ENCODE measurements at places on chromosomes 12 and 14.

DNA sequence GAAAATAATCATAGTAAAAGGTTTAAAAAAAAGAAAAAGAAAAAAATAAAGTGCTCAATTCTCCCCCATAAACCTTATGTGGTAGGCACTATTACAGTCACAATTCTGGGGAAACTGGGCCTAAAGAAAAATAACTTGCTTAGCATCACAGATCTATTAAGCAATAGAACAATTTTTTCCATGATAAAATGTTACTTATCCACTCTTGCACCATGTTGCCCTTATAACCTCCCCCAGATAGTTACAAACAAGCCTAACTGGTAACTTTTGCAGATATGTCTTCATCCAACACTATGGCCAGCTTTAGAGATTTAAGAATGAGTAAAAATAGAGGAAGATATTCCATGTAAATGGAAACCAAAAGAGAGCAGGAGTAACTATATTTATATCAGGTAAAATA, 164.8 kb downstream of the DUSP6 start:
- DNase-seq: no peak

GRCh38 chr12:121246893-121247557, 37.1 kb downstream of the P2RX4 start:
- DNase-seq: no peak

DNA sequence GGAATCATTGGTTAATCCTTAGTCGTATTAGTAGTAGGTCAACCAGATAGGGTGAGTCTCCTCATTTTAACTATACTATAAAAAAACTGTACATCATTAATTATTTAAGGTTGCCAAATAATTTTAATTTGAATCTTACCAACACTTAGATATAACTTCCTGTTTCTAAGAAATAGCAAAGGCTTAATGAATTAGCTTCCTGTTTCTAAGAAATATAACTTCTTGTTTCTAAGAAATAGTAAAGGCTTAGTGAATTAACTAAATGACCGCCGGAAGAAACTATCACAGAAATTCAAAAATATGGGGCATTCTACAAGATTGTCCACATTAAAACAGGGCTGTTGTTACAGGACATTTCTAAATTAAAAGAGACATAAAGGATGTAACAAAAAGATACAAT, 392.9 kb upstream of the FOXG1 start:
- DNase-seq: no peak

GRCh38 chr14:49896966-49897365, 4.1 kb downstream of the ARF6 start:
- DNase-seq: no peak

DNA sequence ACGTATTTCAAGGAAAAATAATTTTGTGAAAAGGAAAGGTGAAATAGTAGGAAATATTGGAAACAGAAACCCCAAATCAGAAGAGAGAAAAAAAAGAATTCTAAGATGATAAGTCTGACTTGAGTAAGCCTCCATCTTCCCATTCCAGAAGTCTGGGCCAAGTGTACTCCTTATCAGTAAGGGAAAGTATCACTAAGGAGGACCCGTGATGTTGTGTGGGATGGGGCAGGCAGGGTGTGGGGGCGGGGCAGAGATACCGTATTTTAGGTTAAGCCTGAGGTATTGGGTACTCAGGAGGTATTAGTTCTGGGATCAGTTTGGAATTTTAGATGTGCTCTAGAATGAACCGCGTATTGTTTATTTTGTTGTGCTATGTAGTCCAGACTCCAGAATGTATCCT, 33.8 kb upstream of the PSMA6 start:
- DNase-seq: no peak

DNA sequence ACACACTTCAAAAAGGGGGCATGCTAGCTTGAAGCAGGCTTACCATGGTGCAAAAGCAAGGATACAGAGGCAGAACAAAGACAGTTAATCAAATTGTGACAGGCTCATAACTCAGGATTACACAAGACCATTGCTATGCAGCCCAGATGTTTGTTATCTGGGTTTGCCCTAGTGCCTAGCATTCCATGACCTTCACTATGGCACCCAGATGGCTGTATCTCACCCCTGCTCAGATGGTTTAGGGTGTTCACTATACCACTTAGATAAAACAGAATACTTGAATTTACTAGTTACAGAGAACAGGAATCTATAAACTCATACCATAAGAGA, 56.2 kb downstream of the SDR9C7 start:
- DNase-seq: no peak

GRCh38 chr12:113921430-113921829, 44.7 kb downstream of the RBM19 start:
- no peak for DNase-seq

DNA sequence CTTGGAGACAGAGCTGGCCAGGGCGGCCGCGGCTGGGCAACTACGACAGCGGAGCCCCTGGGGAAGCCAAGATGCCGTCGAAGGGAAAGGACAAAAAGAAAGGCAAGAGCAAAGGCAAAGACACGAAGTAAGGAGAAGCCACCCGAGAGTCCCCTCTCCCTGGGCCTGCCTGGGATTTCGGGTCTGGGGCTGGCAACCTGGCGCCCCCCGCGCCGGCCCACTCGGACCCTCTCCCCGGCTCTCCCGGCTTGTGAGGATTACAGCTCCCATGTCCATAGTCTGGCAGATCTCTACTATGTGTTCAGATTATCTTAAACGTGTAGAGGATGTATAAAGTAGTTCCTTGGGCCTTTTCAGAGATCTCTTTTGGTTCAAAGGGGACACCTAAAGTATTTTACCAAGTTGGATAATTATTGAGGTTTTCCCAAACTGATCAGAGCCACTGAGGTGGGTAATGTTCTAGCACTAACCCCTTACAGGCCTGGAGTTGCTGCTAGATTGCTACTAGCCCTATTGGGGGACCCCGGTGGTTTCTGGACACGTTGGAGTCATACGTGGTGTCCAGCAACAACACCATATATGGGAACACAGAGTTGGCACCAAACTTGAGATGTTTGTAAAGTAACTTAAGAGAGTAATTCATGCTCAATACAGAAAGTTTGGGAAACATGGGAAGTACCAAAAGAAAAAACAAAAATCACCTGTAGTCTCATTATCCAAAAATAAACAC, 424 bp downstream of the BBOF1 start:
- no peak for DNase-seq

GRCh38 chr14:32258336-32258993, 55.4 kb upstream of the RNU6-8 start:
- no peak for DNase-seq

DNA sequence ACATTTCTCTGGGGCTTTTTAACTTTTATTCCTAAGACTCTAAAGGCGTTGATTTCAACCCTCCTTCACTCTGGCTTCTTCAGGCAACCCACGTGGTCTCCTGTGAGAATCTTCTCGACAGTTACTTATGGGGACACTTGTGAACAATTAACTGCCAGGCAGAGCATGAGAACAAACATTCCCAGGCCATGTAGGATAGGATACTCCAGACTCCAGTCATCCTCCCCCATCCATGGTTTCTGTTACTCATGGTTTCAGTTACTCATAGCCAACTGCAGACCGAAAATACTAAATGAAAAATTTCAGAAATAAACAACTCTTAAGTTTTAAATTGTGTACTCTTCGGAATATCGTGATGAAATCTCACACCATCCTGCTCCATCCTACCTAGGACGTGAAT, 19.5 kb downstream of the GPR68 start:
- no peak for DNase-seq

DNA sequence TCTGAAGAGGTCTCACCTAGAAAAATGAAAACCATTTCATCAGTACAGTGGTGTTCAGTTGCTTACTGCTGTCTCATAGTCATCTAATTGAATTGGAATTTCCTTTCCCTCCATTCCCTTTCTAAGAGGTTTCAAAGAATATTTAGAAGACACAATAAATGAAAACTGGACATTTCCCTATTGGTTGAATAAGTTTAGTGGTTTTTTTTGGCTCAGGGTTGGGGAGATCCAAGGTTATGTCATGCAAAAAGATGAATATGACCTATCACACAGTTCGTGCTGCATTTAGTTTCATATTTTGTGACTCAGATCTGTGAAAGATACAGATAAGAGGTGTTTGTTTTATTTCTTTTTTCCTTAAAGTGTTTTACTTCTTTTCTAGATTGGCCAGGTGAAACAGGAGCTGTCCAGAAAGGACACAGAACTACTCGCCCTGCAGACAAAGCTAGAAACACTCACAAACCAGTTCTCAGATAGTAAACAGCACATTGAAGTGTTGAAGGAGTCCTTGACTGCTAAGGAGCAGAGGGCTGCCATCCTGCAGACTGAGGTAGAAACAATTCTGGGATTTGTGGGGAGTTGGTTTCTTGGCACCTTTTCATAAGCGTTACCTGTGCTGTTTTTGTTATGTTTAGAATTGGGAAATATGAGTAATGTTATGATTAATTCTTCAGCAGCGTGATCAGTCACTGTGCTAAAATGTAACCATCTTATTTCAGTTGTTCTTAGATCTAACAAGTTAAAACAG, 124.6 kb downstream of the ERC1 start:
- DNase-seq: no peak

GRCh38 chr12:130673036-130673705, 42.9 kb downstream of the RIMBP2 start:
- no peak for DNase-seq

DNA sequence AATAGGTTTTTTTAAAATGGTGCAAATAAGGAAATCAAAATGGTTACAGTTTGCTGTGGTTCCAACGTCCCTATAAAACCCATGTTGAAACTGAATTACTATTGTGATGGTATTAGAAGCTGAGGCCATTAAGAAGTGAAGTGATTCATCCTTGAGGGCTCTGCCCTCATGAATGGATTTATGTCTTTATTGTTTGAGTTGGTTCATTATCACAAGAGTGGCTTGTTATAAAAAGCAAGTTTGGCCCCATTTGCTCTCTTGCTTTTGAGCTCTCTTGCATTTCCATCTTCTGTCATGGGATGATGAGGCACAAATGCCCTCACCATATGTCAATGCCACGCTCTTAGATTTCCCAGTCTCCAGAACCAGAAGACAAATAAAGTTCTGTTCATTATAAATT, 62.3 kb downstream of the PRKD1 start:
- DNase-seq: no peak

DNA sequence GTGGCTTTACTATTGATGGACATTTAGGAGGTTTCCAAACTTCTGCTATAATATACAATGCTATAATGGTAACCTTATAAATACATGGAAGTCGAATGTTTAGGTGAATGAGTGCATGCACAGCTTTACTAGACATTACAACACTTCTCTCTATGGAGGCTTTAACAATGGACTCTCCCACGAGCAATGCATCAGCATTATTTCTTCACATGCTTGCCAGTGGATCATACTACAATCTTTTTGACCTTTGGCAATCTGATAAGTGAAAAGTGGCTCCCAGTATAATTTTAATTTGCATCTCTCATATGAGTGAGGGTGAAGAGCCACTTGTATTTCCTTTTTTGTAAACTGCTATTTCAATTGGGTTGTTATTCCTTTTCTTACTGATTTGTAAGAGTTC, 18.2 kb downstream of the RDH12 start:
- no peak for DNase-seq

DNA sequence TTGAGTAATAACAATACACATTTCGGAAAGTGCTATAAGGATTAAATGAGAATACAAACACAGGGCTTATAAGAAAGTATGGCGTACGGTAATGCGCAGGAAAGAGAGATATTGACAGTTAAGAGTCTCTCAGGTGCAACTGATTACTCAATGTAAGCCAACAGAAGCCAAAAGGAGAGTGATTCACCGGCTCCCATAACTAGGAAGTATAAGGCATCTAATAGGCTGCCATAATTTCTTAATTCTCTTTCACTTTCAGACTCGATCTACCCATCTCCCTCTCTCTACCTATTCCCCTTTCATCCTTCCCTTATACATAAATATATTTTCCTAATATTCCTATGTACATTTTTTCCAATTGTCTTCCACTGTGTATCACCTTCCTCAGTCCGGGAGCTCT, 90.0 kb downstream of the MDGA2 start:
- no peak for DNase-seq

DNA sequence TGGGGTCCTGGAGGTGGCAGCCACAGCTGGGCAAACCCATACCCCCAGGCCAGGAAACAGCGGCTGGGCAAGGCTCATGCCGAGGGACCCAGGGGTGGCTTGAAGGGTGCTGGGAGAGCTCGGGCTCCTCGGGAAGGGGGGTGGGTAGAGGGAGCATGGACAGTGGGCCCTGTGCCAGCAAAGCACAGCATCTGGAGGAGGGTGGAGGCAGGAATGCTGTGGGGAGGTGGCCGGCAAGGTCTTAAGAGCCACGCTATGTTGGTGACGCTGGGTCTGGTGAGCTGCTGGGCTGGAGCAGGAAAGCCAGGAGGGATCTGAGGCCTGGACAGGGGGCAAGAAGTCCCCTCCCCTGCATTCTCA, 48.2 kb upstream of the DLK1 start:
- DNase-seq: no peak

Measured in RPMI8226 (cell line).